ENCODE measurements at places on chromosomes 13 and 19.
A peak's percentile ranks its signal among the peaks of the same experiment; 100 is the strongest.

- DNase-seq = no peak
Measured at GRCh38 chr13:28716511-28716910, 2.3 kb downstream of the SLC46A3 start.

DNA sequence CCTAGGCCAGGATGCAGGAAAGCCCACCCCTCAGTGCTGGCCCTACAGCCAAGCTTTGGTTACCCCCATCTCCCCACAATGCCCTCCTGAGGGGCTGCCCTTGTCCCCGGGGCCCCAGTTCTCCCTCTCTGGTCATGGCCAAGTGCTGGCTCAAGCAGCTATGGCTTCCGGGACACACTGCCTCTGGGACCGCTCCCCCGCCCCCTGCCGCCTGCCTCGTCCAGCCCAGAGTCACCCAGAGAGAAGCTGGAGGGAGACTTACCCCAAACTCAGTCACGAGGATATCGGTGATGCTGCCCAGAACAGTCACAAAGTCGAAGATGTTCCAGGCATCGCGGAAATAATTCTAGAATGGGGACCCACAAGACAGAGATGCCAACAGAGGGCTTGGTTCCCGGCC, 94.7 kb downstream of the IER2 start:
- no peak for DNase-seq

- no peak for DNase-seq
Measured at GRCh38 chr19:8311461-8312260, 3.5 kb upstream of the CD320 start.

DNA sequence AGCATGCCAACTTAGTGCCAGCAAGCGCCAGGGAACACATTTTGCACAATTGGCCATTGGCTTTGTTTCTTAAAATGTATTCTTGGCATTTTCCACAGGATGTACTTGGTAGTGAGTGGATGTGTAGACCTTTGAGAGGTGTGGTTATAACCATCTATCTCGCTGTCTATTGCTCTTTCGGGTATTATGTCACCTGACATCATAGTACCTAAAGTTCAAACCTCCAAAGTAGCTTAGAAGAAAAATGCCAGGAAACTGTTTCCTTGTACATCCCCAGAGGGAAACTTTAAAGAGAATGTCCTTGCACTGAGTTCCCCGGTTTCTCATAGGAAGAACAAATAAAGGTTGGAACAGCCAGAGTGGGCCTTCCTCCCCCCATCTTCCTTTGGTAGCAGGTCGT, 87.6 kb downstream of the FGF9 start:
- DNase-seq = no peak

DNA sequence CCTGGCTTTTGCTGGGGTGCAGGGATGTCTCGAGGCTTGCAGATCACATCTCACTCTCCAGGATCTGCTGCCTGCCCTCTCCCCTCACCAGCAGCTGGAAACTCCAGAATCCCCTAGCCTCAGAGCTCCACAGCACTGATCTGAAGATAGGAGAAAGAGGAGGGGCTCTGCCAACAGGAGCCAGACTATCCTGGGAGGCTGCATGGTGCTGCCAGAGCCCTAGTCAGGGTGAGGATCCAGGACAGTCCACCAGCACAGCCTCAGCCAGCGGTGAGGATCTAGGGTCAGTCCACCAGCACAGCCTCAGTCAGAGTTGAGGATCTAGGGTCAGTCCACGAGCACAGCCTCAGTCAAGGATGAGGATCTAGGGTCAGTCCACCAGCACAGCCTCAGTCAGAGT, 65.2 kb downstream of the RAB20 start:
- DNase-seq = no peak

DNA sequence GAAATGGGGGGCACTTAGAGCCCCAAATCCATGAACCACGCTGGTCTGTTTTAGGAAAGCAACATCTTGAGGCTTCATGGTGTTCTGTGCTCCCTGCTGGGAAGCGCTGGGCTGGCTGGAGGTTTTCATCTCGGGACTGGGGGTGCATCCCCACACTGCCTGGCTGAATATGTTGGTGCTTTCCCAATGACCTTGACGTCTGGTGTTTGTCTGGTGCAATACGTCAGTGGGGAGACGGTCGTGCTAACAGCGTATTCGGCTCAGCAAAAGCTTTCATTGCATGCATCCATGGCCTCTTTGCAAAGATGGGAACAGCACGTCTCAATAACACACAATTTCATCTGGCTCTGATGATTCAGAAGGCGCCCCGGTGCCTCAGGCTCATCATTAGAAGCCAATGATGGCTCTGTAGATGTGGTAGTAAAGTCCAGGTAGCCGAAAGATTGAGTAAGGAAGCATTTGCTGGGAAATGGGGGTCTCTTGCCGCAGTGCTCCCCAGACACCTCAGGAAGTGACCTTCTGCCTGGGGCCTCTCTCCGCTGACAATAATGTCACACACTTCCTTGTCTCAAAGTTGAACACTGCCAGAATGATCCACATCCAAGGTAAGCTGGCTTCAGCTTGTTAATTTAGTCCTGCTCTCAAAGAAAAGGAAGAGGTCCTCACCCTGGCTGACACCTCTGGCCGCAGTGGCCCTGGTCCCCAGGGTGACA, 97.7 kb downstream of the ING1 start:
- DNase-seq = no peak

DNA sequence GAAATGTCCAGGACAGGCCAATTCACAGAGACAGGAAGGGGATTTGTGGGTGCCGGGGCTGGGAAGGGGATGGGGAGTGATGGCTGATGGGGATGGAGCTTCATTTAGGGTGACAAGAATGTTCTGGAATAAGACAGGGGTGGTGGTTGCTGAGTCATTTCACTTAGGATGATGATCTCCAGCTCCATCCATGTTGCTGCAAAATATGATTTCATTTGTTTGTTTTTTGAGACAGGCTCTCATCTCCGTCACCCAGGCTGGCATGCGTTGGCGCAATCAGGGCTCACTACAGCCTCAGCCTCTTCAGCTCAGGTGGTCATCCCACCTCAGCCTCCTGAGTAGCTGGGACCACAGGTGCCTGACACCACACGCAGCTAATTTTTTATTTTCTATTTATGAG, 3.1 kb upstream of the JSRP1 start:
- DNase-seq = no peak

GRCh38 chr13:87666831-87667230, 4.3 kb upstream of the SLITRK5 start:
- no peak for DNase-seq

DNA sequence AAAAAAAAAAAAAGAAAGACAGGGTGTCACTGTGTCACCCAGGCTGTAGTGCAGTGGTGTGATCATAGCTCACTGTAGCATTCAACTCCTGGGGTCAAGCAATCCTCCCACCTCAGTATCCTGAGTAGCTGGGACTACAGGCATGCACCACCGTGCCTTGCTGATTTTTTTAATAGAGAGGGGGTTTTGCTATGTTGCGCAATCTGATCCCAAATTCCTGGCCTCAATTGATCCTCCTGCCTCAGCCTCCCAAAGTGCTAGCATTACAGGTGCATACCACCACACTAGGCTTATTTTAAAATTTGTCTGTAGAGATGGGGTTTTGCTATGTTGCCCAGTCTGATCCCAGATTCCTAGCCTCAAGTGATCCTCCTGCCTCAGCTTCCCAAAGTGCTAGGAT, 159.3 kb downstream of the PTPRS start:
- DNase-seq = no peak

DNA sequence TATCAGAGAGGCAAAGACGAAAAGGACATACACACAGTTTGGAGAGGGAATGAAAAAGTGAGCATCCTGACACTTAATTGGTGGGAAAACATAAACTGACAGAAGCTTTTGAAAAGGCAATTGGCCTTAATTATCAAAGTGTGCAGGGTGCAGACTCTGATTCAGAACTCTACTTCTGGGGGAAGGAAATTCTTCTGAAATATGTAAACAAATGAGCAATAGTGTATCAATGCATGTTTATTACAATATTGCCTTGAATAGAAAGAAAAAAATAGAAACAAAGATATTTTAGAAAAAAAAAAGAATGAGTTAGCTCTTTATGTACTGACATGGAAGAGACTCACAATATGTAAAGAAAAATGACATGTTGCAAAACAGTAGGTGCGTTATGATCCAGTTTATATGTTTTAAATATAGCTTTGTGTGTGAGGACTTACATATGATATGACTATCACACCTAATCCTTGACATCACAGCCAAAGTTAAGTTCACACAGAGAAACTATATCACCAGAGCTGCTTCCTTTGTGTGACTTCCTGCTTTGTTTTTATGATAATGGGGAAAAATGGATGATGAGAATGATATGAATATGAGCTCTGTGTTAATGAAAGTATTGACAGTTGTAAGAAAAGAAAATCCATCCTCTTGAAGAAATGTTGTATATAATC, 182.4 kb downstream of the KCTD12 start:
- no peak for DNase-seq

DNA sequence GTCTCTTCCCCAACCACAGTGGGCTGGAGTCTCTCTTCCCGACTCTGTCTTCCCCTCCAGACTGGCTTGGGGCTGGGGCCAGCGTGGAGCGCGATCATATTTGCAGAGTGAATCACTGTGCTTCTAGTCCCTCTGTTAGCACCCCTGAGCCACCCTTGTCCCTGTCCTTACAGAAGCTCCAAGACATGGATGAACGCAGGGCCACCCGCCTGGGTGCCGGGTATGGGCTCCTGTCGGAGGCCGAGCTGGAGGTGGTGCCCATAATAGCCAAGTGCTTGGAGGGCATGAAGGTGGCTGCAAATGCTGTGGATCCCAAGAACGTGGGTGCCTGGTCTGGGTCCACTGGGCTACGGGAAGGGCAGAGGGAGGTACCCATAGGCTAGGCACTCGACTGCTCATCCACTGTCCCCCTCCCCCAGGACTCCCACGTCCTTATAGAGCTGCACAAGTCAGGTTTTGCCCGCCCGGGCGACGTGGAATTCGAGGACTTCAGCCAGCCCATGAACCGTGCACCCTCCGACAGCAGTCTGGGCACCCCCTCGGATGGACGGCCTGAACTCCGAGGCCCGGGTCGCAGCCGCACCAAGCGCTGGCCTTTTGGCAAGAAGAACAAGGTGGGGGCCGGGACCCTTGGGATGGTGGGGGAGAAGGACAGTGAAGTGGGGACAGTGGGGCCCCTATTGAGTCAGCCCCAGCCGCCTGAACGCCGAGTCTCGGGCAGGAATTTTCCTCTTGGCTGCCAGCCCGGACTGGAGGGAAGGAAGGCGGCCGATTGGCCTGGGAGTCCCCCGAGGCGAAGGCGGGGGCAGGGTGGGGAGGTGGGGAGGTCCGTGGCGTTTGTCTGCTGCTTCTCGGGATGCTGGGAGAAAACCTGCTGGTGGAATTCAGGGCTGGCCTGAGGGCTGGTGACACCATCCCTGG, 5.2 kb downstream of the TRIP10 start:
- no peak for DNase-seq

- no peak for DNase-seq
Measured at GRCh38 chr13:91346062-91346461, 1.4 kb upstream of the MIR17HG start.

DNA sequence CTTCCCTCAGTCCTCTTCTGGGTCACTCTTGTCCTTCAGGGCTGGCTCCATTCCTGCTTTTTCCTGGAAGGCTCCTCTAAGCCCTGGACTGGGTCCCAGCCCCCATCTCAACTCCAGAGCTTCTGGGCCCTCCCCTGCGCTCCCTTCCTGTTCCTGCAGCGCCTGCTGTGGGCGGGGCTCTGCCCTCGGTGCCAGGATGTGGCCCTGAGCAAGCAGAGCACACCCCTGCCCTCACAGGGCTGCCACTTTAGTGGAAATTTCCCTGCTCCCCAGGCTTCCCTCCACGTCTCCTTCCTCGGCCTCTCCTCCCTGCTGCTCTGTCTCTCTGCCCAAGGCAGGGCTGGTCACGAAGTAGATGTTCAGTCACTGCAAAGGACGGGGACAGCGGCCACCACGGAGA, 28.8 kb downstream of the DPF1 start:
- DNase-seq = no peak

- no peak for DNase-seq
Measured at GRCh38 chr13:74026753-74027152, 107.5 kb downstream of the KLF12 start.

- no peak for DNase-seq
Measured at GRCh38 chr13:112042496-112042895, 24.5 kb upstream of the SOX1 start.

GRCh38 chr19:18742838-18743783, 48.0 kb downstream of the COMP start:
- no peak for DNase-seq

- DNase-seq = no peak
Measured at GRCh38 chr19:17529239-17530158, 18.1 kb downstream of the PGLS start.

- no peak for DNase-seq
Measured at GRCh38 chr19:42048992-42049391, 21.0 kb downstream of the GRIK5 start.

GRCh38 chr19:56118666-56119581, 2.2 kb downstream of the ZNF787 start:
- DNase-seq = no peak

DNA sequence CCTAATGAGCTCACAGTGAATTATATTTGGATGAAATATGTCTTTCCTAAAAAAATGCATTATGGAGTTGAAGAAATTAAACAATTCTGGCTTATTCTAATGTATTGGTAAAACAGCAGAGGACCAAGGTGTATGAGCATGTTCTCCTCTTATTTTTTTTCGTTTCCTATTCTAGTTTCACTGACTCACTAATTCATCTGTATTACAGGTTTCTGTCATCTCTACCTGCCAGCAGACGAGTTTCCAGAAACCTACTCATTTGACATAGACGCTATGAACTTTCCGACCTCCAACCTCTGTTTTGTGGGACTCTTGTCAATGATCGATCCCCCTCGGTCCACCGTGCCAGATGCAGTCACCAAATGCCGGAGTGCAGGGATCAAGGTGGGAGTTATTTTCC, 20.3 kb downstream of the ATP12A start:
- no peak for DNase-seq

DNA sequence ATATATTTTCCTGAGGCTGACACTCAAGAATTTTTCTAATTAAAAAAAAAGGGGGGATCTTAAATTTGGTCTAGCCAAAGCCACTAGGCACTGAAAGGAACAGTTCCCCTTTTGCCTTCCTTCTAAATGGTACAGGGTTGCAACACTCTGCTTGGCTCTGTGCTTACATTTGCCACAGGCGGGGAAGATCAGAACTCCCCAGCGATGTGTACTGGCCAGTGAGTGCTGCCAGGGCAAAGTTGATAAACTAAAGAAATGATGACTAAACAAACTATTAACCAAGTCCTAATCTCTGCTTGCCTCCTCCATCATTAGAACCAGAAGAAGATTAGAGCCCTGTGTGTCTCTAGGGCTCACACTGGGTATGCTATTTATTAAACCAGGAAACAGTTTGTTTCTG, 75.3 kb upstream of the SCEL start:
- peak; percentile 50 for DNase-seq

DNA sequence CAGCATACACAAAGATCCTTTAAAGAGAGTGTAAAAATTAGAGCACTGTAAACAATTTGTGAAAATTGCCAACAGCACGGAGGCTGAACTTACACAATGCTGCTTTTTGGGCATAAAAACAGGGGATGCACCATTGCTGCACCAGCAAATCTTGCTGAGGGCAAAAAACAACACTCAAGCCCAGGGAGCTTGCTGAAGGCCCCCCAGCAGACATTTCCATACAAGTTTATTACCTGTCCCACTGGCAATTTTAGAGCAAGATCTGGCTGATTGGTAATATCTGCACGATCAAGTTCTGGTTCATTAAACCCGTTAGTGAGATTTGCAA, 34.3 kb downstream of the AMER2 start:
- DNase-seq = no peak

Data from bone marrow (tissue), 2 donors.